ENCODE measurements at places on chromosomes 11 and 22.

DNA sequence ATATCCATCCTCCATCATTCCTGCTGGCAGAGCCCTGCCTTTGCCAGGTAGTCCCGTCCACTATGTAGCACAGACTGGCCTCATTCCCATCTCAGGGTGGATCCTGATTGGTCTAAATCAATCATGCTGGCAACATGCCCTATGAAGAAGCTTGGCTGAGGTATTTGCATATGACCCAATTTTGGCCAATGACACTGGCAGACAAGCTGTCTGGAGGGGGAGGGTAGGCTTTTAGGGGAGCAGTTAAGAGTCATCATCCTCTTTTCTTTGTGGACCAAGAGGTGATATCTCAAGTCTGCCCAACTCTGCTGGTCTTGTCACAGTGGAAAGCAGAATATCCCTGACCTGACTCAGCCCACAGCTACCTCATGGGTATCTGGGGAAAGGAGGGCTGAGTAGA is 5.1 kb downstream of the CCDC89 start:
- DNase-seq: no peak

DNA sequence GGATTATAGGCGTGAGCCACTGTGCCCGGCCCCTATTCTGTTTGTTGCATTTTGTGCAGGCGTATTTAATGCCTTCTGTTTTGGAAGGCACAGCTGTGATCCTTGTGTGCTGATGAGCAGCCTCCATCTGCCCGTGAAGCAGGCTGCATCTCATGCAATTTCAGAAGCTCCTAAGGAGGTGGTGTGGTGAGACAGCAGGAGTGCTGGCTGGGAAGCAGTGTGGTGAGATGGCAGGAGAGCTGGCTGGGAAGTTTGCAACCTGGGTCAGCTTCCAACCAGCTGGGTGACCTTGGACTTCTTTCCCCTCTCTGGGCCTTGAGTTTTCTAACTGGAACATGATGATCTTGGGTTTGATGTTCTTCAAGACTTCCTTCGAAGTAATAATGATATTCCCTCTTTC is 525.1 kb downstream of the TBC1D22A start:
- no peak for DNase-seq

DNA sequence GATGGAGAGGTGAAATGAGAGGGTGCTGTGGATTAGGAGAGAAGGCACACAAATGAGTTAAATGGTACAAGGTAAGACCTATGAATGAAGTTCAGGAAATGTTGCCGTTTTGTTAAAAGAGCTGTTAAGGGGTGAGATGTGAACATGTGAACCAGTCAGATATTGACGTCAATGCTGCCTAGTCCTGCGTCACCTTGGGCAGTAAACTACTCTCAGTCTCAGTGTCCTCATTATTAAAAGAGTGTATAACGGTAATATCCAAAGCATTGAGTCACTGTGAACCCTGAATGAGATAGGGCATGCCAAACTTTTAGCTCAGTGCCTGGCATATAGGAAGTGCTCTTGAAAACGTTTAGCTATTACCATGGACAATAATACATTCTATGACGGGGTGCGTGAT is 32.4 kb upstream of the SORL1-AS1 start:
- DNase-seq: no peak

DNA sequence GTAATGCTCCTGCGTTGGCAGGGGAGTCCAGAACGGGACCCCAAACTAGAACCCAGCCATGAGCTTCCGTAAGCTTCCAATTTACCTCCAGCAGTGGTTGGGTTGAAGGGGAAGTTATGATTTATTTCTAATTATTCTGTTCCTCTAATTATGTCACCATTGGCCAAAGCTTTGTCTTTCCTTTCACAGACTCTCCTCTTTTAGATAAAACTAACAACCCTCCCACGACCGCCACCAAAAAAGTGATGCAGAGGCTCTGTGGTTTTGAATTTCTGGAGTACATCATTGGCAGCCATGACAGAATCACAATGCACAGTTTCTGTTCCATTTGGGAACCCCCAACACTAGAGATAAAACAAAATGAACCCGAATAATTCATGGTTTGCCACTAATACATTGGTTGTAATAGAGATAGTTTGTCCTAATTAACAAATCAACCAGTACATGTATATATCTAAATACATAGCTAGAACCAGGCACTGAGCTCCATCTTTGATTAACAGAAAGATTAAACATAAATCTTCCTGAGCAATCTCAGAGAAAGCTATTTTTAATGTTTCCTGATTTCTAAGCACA is 64.3 kb downstream of the ETS1 start:
- peak; percentile 75 for DNase-seq

DNA sequence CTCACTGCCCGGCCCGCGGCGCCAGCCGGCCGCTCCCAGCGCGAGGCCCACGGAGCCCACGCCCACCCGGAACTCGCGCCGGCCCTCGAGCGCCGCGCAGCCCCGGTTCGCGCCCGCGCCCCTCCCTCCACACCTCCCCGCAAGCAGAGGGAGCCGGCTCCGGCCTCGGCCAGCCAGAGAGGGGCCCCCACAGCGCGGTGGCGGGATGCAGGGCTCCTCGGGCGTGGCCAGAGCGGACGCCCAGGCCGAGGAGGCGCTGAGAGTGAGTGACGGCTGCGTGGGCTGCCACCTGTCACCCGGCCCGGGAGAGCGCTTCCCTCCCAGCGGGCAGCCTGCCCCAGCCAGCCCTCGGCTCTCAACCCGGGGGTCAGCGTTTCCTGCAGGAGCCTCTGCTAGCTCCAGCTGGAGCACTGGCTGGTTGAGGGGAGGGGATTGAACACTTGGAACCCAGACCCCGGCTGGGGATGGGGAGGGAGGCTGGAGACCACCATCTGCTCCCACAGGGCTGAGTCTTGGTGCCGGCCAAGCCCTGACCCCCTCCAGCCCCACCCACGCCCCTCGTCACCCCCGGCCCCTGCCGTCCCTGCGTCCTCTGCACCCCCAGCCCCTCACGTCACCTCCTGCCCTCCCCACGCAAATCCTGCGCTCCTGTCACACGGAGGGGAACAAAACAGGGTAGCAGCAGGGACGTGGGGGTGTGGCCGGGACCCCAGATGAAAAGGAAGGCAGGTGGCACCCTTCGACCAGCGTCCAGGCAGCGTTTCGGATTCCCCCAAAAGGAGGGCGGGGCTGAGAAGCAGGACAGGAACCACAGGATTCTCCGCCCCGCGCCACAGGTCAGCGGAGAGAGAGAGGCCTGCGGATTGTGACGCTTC is 157.0 kb downstream of the BRD1 start:
- DNase-seq: no peak

GRCh38 chr11:73965076-73965763 is 14.4 kb downstream of the DNAJB13 start:
- DNase-seq: no peak

- peak; percentile 90 for DNase-seq
These were observed 9.2 kb downstream of the FXYD2 start for GRCh38 chr11:117815262-117815803.

- no peak for DNase-seq
These were observed 21.3 kb downstream of the TRIM44 start for GRCh38 chr11:35683728-35684339.

Data from CD4-positive, alpha-beta T cell treated with Interleukin-2 at 100 ng/mL for 4 hours (primary cell).